ENCODE measurements at places on chromosomes 11 and 22.

- no peak overlapping the region for H3K27ac ChIP-seq
- no peaks in the 10 kb centered on the region for H3K36me3 ChIP-seq
- peaks cover 16% of the 10 kb centered on the region for H3K4me1 ChIP-seq
- H3K4me3 ChIP-seq = no peak overlapping the region
- no peak for DNase-seq
Measured at GRCh38 chr11:107844041-107844440, 14.5 kb downstream of the SLC35F2 start.

DNA sequence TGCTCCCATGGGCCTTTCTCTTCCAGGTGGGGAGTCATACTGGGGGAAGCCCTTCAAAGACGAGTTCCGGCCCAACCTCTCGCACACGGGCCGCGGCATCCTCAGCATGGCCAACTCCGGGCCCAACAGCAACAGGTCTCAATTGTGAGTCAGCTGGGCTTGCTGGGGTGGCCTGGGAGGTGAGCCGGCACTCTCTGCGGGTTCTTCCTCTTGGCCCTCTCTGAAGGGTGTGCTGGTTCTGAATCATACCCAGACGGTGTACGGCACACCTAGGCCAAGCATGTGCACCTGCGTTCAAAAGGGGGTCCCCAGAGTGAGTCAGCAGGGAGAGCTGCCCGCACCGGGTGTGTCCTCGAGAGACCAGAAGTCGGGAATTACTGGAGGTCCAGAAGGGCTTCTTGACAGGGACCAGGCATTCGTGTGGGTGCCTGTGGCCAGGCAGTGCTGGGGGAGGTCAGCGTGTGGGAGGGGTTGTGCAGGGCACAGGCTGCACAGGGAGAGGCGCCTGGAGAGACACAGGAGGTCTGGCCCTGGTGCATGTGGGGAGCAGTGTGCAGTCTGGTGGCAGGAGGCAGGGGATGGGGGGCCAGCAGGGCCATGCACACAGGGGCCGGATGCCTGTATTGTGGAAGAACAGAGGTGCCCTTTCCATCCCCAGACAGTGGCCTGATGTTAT lies 23.0 kb downstream of the PPIL2 start:
- no peaks in the 10 kb centered on the region for H3K4me1 ChIP-seq
- H3K27ac ChIP-seq = no peak overlapping the region
- H3K4me3 ChIP-seq = no peak overlapping the region
- no peak for DNase-seq
- H3K36me3 ChIP-seq = peaks cover 61% of the 10 kb centered on the region

DNA sequence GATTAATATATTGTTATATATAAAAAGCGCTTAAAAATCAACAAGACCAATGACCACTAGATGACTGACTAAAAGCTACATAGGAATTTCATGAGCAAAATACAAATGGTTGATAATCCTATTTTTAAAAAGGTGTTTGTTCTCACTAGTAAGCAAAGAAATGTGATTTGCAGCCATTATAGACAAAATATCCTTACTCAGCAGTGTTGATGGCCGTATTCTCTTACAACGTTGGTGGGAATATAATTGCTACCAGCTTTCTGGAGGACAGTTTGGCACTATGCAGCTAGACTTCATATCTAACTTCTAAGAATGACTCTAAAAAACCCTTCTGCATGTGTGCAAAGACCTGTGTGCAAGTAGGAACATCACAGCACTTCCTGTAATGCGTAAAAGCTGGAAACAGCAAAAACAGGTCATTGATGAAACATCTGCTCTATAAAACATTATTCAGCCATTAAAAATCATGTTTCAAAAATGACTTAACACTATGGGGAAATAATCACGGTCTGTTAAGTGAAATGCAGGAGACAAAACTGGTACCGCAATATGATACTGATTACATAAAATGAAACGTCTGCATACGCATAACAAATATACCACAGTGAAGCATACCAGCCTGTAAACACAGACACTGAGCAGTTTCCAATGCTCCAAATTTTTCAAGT lies 70.1 kb upstream of the LINC01488 start:
- H3K4me1 ChIP-seq = peaks cover 12% of the 10 kb centered on the region
- no peak overlapping the region for H3K27ac ChIP-seq
- DNase-seq = no peak
- H3K36me3 ChIP-seq = no peaks in the 10 kb centered on the region
- no peaks in the 10 kb centered on the region for H3K27me3 ChIP-seq

DNA sequence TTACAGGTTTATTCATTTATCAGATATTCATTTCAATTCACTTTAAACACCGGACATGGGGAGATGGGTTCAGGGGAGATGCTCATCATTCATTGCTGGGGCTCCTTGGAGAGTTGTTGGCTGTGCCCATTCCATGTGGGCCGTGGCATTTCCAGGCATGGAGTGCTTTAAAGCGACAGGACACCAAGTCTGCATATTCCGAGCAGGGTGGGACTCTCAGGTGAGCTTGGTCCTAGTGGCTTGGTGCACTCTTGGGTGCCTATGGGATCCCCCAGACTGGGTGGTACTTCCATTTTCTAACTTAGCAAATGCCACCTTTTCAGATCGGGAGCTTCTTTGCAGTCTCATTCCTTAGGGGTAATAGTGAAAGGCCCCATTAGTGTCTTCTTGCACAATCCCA lies 619.5 kb upstream of the CADM1 start:
- DNase-seq = no peak
- no peaks in the 10 kb centered on the region for H3K36me3 ChIP-seq
- H3K27ac ChIP-seq = no peak overlapping the region

GRCh38 chr11:21564833-21565682 lies 627.8 kb upstream of the ANO5 start:
- H3K36me3 ChIP-seq = no peaks in the 10 kb centered on the region
- no peak overlapping the region for H3K27ac ChIP-seq
- DNase-seq = no peak
- no peaks in the 10 kb centered on the region for H3K27me3 ChIP-seq
- H3K4me3 ChIP-seq = no peak overlapping the region

- no peak overlapping the region for H3K4me3 ChIP-seq
- no peaks in the 10 kb centered on the region for H3K36me3 ChIP-seq
- DNase-seq = peak; percentile 81
- no peaks in the 10 kb centered on the region for H3K27me3 ChIP-seq
- no peak overlapping the region for H3K27ac ChIP-seq
Measured at GRCh38 chr11:65366340-65366773, 11.8 kb downstream of the TIGD3 start.

GRCh38 chr22:23684561-23685031 lies 6.2 kb upstream of the RGL4 start:
- no peaks in the 10 kb centered on the region for H3K27me3 ChIP-seq
- H3K4me3 ChIP-seq = no peak overlapping the region
- DNase-seq = no peak

DNA sequence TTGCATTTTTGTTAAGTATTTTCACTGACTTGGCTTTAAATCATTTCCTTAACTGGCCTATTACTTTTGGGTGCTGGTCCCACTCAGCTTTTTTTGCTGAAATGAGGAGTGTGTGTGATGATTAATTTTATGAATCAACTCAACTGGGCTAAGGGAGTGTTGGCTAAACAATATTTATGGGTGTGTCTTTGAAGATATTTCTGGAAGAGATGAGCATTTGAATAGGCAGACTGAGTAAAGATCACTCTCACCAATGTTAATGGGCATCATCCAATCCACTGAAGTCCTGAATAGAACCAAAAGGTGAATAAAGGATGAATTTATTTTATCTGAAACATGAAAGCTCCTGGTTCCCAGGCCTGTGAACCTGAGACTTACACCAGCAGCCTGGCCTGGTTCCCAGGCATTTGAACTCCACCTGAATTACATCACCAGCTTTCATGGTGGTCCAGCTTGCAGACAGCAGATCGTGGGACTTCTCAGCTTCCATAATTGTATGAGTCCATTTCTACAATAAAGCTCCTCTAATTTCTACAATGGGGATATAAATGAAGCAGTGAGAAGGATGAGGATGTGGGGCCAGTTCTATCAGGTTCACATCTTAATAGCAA lies 241.3 kb upstream of the ZC3H12C start:
- H3K4me3 ChIP-seq = no peak overlapping the region
- H3K36me3 ChIP-seq = no peaks in the 10 kb centered on the region
- H3K4me1 ChIP-seq = no peaks in the 10 kb centered on the region
- no peaks in the 10 kb centered on the region for H3K27me3 ChIP-seq
- no peak for DNase-seq

DNA sequence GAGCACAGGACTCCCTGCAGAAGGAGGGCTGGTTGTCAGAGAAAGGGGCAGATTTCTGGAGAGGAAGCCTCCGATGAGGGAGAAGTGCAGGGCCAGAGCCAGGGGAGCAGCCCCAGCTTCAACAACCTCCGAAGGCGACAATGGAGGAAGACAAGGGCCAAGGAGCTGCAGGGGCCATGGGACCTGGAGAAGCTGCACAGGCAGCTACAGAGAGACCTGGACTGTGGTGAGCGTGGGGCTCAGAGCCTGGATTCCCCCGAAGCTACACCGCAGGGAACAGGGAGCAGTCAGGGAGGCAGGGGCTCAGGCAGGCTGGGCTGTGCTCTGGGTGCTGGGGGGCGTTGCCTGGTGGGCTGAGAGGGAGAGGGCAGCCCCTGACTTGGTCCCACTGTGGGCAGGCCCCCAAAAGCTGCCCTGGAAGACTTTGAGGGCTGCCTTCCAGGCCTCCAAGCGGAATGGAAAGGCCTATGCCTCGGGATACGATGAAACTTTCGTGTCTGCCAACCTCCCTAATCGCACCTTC lies 2.4 kb downstream of the TSGA10IP start:
- H3K4me3 ChIP-seq = no peak overlapping the region
- 0 out of 2 replicates have a peak, but pooled peaks cover 2% of the 10 kb centered on the region for H3K27me3 ChIP-seq
- no peak overlapping the region for H3K27ac ChIP-seq

- DNase-seq = peak; percentile 46
- peak within 1 kb of the TSS; percentile 64 for H3K4me3 ChIP-seq
- no peak within 1 kb of the TSS for H3K27ac ChIP-seq
- no peaks in the 10 kb centered on the region for H3K4me1 ChIP-seq
- no peaks in the 10 kb centered on the region for H3K36me3 ChIP-seq
Measured at GRCh38 chr11:107858217-107859070, at the start of gene SLC35F2. TSS of gene SLC35F2 (minus strand) at chr11:107858787. CDS start at chr11:107858767, 20 bp downstream.

GRCh38 chr22:29108137-29108536 lies 35.3 kb downstream of the KREMEN1 start:
- H3K27me3 ChIP-seq = no peaks in the 10 kb centered on the region
- H3K4me1 ChIP-seq = peaks cover 31% of the 10 kb centered on the region
- no peaks in the 10 kb centered on the region for H3K36me3 ChIP-seq
- H3K27ac ChIP-seq = no peak overlapping the region
- no peak overlapping the region for H3K4me3 ChIP-seq

DNA sequence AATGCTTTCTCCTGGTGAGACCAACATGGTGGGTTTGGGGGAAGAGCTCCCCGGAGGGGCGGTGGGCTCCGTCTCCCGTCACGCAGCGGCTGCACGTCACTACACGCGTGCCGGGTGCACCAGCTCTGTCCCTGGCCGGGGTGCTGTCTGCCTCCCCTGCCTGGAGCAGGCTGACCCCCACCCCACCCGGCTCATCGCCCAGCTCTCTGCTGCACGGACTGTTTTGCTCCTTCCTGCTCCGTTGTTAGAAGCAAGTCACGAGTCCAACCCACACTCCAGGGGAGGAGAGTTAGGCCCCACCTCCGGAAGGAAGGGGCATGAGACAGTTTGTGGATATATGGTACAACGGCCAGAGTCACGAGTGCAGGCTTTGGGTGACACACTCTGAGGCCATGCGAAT lies 364.9 kb downstream of the BRD1 start:
- H3K36me3 ChIP-seq = no peaks in the 10 kb centered on the region
- no peak for DNase-seq
- H3K4me1 ChIP-seq = no peaks in the 10 kb centered on the region
- H3K4me3 ChIP-seq = no peak overlapping the region

DNA sequence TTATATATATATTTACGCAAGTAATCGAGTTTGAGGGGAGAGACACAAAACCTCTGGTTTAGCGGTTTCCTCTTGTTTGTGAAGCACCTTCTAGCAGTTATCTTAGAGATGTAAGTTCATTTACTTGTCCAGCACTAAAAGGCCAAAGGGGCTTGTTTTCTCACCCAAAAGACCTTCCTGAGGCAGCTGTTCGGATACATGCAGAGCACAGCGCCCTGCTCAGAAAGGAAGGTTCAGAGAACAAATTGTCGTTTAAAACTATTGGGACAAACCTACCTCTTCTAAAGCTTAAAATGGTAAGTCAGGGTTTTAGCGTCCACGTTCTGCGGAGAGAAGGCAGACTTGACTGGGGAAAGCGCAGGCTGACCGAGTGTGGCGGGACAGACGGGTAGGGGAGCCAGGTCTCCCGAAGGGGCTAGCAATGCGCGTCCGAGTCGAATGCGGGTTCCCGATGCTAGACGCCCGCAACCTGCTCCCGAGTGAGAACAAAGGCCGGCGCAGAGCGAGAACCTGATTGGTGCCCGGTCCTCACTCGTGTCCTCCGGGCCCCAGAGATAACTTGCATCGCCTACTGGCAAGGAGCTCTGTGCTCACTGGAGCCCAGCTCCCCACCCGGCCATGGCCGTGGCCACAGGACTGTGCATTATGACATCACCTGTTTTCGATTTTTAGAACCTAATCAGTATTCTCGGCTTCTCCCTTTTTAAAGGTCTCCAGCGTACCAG lies 1.0 kb upstream of the SESN3 start:
- H3K4me1 ChIP-seq = 0 out of 2 replicates have a peak, but pooled peaks cover 4% of the 10 kb centered on the region
- no peak overlapping the region for H3K27ac ChIP-seq
- H3K27me3 ChIP-seq = peaks cover 32% of the 10 kb centered on the region
- H3K4me3 ChIP-seq = peak overlapping the region; percentile 37
- no peaks in the 10 kb centered on the region for H3K36me3 ChIP-seq
- DNase-seq = peak; percentile 1

DNA sequence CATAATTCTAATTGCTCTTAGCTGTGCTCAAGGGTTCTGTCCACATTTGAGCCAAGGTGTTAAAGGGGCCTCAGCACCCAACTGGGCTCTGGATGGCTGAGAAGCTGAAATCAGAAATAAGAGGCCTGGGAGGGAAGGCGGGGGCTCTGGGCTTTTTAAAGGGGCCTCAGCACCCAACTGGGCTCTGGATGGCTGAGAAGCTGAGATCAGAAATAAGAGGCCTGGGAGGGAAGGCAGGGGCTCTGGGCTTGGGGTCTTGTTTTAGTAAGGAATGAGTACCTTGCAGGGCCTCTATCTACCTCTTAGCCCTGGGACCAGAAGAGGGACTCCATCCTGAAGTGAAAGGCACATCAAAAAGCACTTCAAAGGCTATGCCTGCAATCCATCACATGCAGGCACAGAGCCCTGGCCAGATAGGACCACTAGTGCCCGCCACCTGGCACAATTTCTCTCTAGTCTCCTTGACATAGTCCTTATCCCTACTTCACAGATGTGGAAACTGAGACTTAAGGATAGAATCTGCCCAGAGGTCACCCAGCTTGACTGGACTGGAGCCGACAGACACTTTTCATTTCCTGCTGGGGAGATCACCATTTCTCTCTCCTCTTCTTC lies 35.6 kb downstream of the DKK3 start:
- H3K36me3 ChIP-seq = peaks cover 80% of the 10 kb centered on the region
- peak overlapping the region; percentile 72 for H3K27ac ChIP-seq
- peaks cover 59% of the 10 kb centered on the region for H3K4me1 ChIP-seq
- no peak for DNase-seq
